Activated CD8-positive, alpha-beta T cell treated with anti-CD3 and anti-CD28 coated beads, Interleukin-2, amount 10 ng/mL, durations not matched to agents 7 days and 5 days (primary cell): ENCODE measurements at places on chromosomes 6 and 20.

DNA sequence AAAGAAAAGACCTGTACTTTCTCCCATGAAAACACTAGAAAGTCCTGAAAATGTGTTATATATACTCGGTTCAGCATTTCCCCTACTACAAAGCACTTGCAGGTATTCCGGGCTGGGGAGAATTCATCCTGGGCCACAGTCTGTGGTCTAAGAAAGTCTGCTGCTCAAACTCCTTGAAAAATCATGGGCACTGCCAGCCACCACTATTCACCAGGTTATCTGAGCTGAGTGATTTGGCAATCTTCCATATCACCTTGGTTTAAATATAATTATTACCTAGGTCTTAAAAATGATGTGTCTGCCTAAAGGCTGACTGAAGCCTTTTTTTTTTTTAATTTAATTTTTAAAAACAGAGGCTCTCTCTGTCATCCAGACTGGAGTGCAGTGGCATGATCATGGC, 11.3 kb downstream of the FKBP5 start:
- DNase-seq: no peak

GRCh38 chr6:121694801-121695251, 259.4 kb downstream of the GJA1 start:
- DNase-seq: no peak

DNA sequence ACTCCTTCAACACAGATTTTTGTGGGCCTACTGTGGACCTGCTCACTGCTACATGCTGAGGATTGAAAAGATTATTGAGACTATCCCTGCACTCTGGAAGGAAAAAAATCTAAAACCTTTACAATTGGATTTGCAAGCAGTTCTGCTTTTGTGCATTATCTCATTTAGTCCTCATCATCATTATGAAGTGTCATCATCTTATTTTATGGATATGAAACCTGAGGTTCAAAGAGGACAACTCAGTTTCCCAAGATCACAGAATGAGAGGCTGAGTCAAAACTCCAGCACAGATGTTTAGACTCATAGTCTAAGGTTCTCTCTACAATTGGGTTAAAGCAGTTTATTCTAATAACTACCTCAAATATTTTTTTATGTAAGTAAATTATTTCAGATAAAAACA, 160.2 kb upstream of the MARCKS start:
- DNase-seq: no peak

DNA sequence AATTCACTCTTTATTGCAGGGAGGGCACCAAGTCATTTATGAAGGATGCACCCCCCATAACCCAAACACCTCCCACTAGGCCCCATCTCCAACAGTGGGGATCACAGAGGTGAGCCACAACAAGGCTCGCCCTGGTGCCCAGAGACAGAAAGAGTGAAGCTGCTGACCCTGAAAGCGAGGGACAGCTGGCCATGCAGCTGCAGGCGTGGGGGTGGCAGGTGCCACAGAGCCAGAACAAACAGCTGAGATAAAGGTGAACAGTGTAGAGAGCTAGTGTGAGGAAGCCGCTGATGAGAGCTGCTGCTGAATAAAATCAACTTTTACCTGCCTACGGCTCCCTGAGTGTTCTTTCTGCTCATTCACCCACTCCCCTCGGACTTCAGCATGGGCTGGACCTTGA, 18.8 kb upstream of the RGS17 start:
- no peak for DNase-seq

GRCh38 chr20:859751-860231, 26.3 kb downstream of the FAM110A start:
- DNase-seq: no peak

GRCh38 chr6:32195652-32195901, 3.1 kb upstream of the GPSM3 start:
- DNase-seq: peak; percentile 100

- DNase-seq: no peak
These were observed 658.9 kb upstream of the NOX3 start for GRCh38 chr6:156114541-156114940.

GRCh38 chr6:33344701-33345697, 27.5 kb upstream of the ZBTB22 start:
- peak; percentile 85 for DNase-seq

- no peak for DNase-seq
These were observed 284.9 kb downstream of the PRKN start for GRCh38 chr6:162442687-162443086.

DNA sequence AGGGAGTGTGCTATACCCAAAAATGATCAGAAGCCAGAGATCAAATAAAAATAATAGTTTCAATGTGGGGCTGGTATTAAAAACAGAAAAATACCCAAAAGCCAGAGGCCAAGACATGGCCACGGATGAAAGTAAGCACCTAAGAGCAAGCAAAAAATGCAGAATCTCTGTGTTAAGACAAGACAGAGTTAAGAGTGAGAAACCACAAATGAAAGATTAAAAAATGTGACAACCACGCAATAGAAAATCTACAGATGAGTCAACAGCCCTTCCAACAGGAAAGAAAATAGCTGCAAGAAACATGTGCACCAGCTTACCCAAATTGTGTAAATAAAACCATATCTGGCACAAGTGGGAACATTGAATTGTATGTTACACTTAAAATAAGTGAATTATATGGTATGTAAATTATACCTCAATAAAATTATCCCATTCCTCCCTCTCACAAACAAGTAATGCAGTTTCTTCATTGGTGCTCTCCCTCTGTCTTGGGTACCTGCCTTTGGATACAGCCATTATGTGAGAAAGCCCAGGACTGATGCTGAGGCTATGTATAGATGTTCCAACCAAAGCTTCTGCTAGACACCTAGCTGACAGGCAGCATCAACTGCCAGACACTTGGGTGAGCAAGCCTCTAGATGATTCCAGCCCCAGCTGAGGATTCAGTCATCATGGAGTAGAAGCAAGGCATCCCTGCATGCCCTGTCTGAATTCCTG, 55.3 kb upstream of the UFL1 start:
- no peak for DNase-seq
